ENCODE measurements at places on chromosomes 7 and 10.

DNA sequence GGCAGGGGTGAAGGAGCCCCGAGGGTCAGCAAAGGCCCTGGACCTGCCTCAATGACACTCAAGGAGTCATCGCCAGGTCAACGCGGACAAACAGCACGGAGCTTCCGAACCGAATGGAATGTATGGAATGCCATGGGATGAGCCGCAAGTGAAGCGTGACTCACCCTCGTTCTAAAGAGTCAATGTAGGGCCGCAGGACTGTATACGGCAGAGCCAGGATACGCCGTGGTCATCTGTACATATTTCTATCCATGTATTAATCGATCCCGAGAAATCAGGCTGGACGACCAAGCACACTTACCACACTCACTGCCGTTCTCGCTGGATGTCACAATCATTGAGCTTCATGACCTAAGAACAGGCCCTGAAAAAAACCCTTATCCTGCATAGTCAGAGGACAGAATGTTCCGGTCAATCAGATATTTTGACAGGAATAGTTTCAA lies 4.3 kb downstream of the SNX8 start:
- H3K4me1 ChIP-seq = no peaks in the 10 kb centered on the region
- peaks cover 4% of the 10 kb centered on the region for H3K36me3 ChIP-seq
- H3K4me3 ChIP-seq = no peak overlapping the region
- no peak for DNase-seq
- H3K27ac ChIP-seq = no peak overlapping the region
- no peaks in the 10 kb centered on the region for H3K27me3 ChIP-seq

- no peaks in the 10 kb centered on the region for H3K27me3 ChIP-seq
- no peak overlapping the region for H3K27ac ChIP-seq
- no peak overlapping the region for H3K4me3 ChIP-seq
- no peaks in the 10 kb centered on the region for H3K36me3 ChIP-seq
- no peak for DNase-seq
Measured at GRCh38 chr7:155911471-155912105, 99.3 kb upstream of the SHH start.

DNA sequence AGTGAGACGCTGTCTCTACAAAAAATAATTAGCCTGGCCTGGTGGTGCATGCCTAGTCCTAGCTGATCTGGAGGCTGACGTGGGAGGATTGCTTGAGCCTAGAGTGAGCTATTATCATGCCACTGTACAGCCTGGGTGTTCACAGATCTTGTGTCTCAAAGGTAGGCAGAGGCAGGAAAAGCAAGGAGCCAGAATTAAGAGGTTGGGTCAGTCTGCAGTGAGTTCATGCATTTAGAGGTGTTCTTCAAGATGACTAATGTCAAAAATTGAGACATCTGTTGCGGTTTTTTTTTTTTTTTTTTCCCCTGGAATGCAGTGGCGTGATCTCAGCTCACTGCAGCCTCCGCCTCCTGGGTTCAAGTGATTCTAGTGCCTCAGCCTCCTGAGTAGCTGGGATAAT lies 5.4 kb downstream of the PPIA start:
- H3K27me3 ChIP-seq = no peaks in the 10 kb centered on the region
- no peak overlapping the region for H3K27ac ChIP-seq
- no peak overlapping the region for H3K4me3 ChIP-seq
- DNase-seq = no peak
- H3K36me3 ChIP-seq = peaks cover 12% of the 10 kb centered on the region
- peaks cover 11% of the 10 kb centered on the region for H3K4me1 ChIP-seq

DNA sequence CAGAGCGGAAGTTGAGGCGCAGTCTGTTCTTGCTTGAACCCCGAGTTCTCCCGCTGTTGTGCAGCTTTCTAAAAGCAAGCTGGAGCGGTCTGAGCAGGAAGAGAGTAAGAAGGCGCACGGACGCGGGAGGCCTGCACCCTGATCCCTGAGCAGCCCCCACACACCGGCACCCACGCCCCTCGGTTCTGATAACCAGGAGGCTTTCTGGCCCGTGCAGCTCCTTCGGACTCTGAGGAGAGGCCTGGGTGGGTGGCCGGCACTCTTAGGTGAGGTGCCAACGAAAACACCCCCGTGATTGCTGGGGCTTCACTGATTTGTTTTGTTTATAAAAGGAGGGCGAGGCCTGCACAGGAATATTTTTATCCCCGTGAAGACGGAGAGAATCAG lies 28.9 kb downstream of the AMZ1 start:
- no peak for DNase-seq
- H3K27ac ChIP-seq = no peak overlapping the region
- peaks cover 4% of the 10 kb centered on the region for H3K36me3 ChIP-seq
- H3K27me3 ChIP-seq = no peaks in the 10 kb centered on the region

DNA sequence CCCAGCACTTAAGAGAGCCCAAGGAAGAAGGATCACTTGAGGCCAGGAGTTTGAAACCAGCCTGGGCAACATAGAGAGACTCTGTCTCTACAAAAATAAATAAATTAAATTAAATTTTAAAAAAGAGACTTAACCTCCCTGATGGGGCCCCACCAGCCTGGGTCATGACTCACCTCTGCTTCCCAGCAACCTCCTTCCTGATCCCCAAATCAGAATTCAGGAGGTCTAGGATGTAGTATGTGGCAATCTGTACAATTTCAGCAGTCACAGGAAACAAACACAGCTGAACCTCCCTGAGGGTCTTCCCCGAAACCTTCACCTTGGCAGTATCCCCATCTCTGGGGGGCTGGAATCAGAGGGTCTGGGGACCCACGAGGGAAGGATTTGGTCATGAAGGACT lies 9.7 kb upstream of the PPP1R35 start:
- peak overlapping the region; percentile 36 for H3K27ac ChIP-seq
- no peaks in the 10 kb centered on the region for H3K36me3 ChIP-seq
- H3K4me3 ChIP-seq = no peak overlapping the region
- H3K27me3 ChIP-seq = no peaks in the 10 kb centered on the region
- H3K4me1 ChIP-seq = peaks cover 3% of the 10 kb centered on the region

Measured in psoas muscle (tissue), 8 donors.